NCI-H526 treated with DMSO at 0.1 percent for 48 hours (cell line): ENCODE measurements at places on chromosomes 6 and 20.

- peak; percentile 47 for DNase-seq
Measured at GRCh38 chr20:49928411-49929141, 7.6 kb upstream of the RNF114 start.

DNA sequence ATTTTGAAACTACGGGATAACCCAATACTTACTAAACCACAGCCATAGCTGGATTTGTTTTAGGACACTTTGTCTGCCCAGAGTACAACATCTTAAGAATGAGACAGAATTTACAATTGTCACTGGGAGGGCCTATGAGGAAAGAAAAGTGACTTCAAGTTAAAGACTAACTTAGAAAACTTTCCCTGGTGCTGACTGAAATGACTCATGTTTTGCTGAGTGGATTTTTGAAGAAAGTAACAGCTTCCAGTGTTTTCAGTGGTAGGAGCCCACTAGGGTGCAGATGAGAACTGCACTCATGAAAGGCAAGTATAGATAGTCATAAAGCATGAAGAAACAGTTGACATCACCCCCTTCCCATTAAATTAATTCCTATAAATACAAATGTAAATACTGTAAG is 988.2 kb upstream of the MAP3K7 start:
- no peak for DNase-seq

GRCh38 chr6:63677282-63677681 is 41.7 kb downstream of the PHF3 start:
- DNase-seq, result no peak

- DNase-seq, result no peak
Measured at GRCh38 chr6:105790635-105791034, 295.5 kb upstream of the PRDM1 start.

- DNase-seq, result no peak
Measured at GRCh38 chr6:17283074-17283473, 1.9 kb downstream of the RBM24 start.

GRCh38 chr20:33689973-33690372 is 3.8 kb upstream of the E2F1 start:
- DNase-seq, result no peak

- DNase-seq, result no peak
Measured at GRCh38 chr6:29720863-29721262, 2.4 kb upstream of the HLA-F start.

DNA sequence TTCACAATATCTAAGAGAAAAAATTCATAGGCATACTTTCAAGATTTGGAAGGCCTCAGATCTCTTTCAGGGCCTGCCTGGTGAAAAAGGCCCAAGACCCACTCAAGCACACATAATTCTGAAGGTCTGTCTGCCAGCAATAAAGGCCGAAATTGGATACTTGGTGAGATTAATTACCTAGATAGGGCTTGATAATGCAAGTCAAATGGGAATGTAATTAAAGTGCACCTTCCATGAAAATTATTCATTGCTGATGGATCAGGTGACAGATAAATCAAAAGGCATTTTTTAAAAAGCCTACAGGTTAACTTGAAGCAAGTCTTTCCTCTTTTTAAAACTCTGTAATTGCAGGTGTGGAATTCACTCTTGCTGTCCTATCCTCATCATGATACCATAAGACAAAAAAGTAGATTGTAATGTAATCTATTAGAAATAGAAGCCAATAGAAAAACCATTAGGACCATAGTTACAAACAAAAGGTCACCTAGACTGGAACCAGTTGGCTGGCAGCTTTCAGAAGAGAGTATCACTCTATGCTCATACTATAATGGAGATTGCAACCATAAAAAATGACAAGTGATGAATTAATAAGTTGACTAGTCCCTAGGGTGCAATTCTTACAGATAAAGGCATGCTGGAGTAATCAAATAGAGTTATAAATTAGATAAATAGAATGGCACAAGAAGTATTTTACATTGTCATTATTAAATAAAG is 77.3 kb downstream of the EPHA7 start:
- DNase-seq, result peak; percentile 88

GRCh38 chr6:31321820-31322219 is 35.2 kb downstream of the HLA-B start:
- no peak for DNase-seq

DNA sequence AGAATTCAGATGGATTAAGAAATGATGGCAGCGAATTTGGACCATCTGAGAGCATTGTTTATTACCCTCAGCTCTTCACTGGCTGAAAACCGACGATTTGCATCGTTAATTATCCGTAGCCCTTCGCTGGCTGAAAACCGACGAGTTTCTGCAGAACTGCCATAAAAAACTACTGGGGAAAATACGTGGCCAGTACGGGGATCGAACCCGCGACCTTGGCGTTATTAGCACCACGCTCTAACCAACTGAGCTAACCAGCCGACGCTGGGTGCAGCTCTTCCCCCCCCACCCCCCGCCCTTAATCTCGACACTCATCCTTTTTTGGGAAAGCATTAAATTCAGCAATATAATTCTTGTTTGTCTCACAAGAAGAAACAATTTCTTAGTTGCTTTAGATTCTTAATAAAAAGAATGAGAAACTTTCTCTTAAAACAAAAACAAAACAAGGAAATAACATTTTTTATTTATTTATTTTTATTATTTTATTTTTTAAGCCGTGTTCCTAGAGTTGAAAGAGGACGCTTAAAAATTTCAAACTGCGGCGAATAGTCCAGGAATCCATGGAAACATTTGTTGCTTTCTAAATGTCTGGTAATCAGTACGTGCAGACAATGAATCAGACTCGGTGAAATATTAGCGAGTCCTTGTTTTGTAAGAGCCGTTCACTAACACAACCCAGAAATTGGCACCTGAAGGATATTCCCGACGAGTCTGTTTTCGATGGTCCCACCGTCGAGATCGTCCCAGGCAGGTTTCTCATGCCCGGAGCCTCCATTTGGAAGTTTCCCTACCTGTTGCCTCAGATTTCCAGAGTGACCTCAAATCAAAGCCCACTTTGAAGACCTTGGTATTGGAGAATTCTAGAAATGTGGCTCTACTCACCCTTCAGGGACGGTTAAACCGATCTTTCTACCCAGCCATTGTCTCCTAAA is 27.8 kb downstream of the PRSS16 start:
- no peak for DNase-seq

DNA sequence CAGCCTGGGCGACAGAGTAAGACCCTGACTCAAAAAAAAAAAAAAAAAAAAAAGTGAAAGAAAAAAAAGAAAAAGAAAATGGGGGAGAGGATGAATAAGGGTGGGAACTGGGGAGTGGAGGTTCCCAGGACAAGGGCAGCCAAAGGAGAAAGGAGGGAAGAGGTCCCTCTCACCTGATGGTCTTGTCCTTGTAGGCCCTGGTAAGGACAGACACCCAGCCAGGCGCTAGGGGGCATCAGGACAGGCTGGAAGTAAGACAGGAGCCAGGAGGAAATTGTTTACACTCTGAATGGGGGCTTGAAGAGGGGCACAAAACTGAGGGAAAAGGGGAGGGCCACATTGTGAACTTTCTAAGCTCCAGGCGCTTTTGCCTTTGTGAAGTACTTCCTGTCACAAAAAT is 2.3 kb upstream of the ALDH5A1 start:
- no peak for DNase-seq

DNA sequence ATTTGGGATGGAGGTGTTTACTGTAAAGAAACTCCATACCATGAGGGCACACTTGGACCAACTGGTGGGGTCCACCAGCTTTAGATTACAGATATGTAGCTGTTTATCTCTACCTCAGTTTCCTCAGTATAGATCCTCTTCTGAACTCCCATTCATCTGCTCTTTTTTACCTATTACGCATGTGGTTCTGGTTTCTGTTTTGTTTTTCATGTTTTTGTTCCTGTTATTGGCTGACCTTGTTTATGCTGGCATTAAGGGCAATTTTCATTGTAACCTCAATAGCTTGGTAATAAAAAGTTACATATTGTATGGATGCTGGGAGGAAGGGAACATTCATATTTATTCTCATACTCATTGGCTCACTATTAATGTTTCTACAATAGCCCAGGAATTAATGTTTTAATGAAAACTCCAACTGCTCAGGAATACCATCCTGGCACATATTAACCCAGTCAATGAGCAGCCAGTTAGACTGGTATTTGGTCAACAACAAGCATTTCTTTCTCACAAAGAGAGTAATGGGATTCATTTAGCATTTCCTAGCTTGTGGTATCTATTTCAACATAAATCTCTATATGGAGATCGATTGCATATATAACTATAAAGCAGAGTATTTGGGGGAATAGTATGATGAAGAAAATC is 83.8 kb upstream of the FAM184A start:
- no peak for DNase-seq
